Stimulated activated CD8-positive, alpha-beta memory T cell treated with anti-CD3 and anti-CD28 coated beads, Interleukin-7, amount 100 ng/mL, for 1 hour (primary cell): ENCODE measurements at places on chromosomes 2 and 18.

DNA sequence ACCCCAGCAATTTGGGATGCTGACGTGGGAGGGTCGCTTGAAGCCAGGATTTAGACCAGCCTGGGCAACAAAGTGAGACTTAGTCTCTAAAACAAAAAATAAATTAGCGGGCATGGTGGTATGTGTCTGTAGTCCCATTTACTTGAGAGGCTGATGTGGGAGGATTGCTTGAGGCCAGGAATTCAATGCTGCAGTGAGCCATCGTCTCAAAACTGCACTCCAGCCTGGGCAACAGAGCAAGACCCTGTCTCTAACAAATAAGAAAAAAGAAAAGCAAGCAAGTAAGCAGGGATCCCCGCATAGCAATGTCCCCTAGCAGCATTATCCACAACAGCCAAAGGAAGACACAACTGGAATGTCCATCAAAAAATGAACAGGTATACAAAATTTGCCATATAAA, 3.4 kb downstream of the TXNL1 start:
- no peak for DNase-seq

DNA sequence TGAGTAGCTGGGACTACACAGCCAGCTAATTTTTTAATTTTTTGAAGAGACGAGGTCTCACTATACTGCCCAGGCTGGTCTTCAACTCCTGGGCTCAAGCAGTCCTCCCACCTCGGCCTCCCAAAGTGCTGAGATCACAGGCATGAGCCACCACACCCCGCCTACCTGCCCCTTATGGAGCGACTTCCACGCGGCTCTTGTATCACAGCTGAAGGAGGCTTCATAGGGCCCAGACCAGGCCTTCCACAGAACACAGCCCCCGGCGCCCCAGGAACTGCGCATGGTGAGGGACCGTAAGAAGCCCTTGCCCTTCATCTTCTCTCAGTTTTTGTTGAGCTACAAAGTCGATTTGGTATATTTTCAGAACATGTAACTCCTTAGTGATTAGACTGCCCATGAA, 220.3 kb downstream of the KLHL29 start:
- DNase-seq, result no peak

GRCh38 chr2:125254010-125254409, 1228.9 kb downstream of the CNTNAP5 start:
- DNase-seq, result no peak

GRCh38 chr2:75074228-75074627, 115.8 kb downstream of the POLE4 start:
- DNase-seq, result no peak

GRCh38 chr2:36861896-36862295, 104.4 kb downstream of the STRN start:
- no peak for DNase-seq

DNA sequence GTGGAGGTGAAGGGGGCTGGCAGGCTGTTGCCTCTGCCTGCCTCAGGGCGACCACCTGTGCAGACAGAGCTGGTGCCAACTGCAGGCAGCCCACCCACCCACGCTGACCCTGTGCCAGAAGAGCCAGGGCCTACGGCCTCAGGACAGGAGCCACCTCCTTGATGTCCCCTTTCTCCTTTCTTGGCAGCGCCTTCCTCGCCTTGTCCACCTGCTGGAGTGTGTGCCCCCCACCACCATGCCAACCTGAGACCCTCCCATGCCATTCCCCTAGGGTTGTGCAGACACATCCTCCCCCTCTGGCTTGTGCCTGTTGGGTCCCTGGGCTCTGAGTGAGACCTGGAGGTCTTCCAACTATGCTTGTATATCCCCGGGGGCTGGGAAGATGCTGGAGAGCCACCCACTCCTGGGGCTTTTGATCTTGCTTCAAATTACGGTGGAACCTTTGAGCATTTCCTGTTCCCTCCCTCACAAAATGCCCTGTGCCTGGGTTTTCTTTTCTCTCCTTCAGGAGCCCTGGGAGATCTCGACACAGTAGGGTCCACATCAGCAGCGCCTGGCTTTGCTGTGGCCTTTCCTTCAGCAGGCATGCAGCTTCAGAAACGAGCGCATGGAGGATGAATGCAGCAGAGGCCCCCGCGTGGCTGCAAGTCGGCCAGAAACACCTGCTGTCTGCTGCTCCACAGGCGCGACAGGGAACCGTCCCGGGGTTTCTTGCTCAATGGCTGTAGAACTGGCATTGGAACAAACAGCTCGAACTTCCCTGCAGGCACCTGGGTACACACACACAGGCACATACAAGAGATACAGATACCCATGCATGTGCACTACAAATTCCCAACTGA, 65.9 kb upstream of the SH3RF3 start:
- DNase-seq, result no peak

- DNase-seq, result no peak
Observed at GRCh38 chr2:85243101-85244072, 84.4 kb downstream of the TGOLN2 start.

DNA sequence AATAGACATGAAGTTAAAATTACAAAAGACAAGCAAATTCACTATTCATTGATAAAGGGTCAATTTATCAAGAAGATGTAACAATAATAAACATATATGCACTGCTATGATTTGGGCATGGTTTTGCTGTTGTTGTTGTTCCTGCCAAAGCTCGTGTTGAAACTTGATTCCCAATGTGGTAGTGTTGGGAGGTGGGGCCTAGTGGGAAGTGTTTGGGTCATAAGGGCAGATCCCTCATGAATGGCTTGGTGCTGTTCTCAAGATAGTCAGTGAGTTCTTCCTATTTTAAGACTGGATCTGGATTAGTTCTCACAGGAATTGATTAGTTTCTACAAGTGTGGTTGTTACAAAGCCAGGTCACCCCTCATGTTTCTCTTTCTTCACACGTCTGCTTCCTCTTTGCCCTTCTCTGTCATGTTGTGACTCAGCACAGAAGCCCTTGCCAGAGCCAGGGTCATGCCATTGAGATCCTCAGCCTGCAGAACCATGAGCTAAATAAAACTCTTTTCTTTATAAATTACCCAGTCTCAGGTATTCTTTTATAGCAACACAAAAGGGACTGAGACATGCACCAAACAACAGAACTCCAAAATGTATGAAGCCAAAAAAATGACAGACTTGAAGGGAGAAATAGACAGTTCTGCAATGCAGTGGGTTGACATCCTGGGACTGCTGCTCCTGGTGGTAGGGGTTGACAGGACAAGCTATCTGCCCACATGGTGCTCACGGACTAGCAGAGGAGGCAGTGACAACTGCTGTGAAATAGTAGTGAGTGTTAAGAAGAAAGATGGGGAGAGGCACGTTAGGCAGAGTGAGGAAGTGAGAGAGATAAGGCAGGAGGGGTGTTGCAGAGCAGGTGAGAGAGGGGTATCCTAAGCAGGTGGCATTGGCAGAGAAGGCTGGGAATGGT, 18.6 kb upstream of the SKA1 start:
- DNase-seq, result no peak

DNA sequence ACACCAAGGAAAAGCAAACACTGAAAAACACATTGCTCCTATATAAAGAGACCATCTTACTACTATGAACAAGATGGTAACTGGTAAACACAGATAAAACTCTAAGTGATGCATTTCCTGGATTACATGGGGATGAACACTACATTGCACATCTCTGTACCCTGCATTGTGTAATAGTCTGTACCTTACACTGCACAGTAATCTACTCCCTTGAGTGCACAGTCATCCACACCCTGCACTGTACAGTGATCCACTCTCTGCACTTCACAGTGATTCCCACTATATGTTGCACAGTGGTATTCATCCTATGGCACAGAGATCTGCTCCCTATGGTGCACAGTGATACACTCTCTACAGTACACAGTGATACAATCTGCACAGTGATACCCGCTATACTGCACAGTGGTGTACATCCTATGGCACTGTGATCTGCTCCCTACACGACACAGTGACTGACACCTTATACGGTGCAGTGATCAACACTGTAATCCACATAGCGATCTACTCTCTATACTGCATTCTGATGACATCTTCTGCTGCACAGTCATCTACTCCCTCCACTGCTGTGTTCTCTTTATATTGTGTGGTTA, 462.2 kb upstream of the RGPD4 start:
- DNase-seq, result no peak

DNA sequence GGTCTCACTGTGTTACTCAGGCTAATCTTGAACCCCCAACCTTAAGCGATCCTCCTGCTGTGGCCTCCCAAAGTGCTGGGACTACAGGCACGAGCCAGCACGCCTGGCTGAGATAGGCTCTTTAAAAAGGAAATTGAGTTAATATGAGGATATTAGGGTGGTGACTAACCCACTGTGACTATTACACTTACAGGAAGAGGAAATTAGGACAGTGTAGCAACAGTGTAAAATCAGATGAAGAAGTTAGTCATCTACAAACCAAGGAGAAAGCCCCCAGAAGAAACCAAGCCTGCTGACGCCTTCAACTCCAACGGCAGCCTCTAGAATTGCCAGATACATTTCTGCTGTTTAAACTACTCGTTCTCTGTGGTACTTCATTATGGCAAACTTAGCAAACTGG, 711.9 kb downstream of the SUCLG1 start:
- no peak for DNase-seq

DNA sequence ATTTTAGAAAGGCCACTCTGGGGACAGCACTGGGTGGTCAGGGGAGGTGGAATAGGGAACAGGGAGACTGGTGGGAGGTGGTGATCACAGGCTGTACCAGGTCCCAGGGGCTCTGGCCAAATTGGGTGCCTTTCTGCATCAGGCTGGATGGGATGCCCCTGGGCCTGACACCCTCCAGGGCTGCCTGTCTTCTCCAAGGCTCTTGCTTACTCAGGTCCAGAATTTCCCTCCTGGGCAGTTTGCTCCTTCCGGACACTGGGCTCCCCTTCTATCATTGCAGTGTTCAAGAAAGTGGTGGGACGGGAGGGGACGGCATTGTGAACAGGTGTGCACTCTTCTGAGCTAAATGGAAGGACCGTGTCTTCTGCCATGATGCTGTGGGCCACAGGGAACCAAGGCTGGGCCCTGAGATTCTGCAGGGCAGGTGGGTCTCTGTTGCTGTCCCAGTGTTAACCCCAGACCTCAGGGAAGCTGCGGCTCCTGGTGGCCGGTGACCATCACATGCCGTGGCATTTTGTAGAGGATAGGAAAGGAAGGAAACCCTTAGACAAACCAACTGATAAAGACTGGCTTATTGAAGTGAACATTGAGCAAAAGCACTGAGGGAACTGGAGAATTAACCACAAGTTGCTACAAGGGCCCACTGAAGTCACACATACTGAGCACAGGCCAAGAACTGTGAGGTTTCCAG, 93.7 kb upstream of the HS6ST1 start:
- DNase-seq, result no peak

- DNase-seq, result no peak
Observed at GRCh38 chr2:120245520-120246332, 6.9 kb upstream of the RALB start.
